ENCODE measurements at places on chromosomes 6 and 20. TPM values are rescaled to one million over a fixed set of nuclear protein-coding genes. Genes with fewer than 3 reads are reported as not detected.

- DNase-seq: no peak
Observed at GRCh38 chr6:152401978-152402377, 235.2 kb downstream of the SYNE1 start.

- DNase-seq: no peak
Observed at GRCh38 chr6:143536461-143536865, 24.9 kb upstream of the FUCA2 start.

DNA sequence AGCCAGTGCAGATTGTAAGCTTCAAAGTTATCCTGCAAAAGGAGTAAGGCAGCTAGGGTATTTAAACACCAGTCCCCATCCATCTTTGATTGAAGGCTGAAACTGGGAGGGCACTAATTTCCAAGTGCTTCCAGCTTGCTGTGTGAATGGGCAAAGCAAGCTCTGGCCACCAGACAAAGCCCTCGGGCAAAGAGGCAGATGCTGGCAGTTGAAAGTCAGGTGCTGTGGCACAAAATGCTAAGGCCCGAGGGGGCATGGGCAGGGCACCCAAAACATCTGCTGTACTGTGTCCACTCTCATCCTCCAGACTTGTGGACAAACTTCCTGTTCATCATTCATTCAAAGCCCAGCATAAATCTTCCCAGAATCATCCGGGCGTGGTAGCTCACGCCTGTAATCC, 62.9 kb downstream of the TRMT6 start:
- no peak for DNase-seq

DNA sequence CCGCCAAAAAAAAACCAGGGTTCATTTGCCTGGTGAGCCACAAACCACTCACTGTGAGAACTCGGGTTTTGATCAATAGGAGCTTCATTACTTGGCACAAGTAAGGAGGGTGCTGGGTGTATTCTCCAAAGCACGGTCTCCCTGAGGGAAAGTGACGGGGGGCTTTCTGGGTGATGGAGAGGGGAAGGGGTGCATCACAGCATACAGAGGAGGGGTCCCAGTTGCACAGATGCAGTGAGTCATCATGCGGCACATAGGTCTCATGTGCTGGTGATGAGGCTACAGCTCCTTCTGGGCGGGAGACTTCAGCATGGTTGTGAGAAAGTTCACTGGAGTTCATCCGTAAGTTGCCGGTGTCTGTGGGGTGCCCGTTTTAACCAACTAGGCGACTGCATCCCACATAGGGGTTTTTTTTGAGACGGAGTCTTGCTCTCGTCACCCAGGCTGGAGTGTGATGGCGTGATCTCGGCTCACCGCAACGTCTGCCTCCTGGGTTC, 36.2 kb downstream of the SUN5 start:
- DNase-seq: no peak

DNA sequence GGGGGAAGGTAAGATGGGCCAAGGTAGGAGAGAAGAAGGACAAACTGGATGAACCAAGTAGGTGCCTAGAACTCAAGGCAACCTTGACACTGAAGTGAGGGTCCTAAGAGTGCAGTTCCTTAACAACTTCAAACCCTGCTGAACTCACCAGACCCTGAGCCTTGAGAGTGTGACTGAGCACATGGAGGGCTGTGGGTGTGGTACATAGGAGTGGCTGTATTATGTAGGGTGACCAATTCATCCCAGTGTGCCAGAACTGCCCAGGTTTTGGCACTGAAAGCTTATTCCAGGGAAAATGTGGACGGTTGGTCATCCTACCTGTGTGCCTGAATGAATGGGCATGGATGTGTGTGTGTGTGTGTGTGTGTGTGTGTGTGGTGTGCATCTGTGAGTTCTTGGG, 281.8 kb downstream of the DHX35 start:
- DNase-seq: no peak

- no peak for DNase-seq
Observed at GRCh38 chr6:29447670-29448069, 8.6 kb downstream of the OR10C1 start.

Gene TMEM30A
- total RNA-seq: 297 TPM

Gene SLC35F1
- total RNA-seq: not detected

Gene TRERF1
- total RNA-seq: 0.85 TPM

Gene SSTR4
- not detected for total RNA-seq

Gene HLA-DPA1
- total RNA-seq: not detected

All from pulmonary artery endothelial cell (primary cell).